ENCODE measurements at places on chromosomes 2 and 18.
A peak's percentile ranks its signal among the peaks of the same experiment; 100 is the strongest.

GRCh38 chr2:208939852-208940251 lies 484.0 kb upstream of the MAP2 start:
- DNase-seq, result no peak

- DNase-seq, result no peak
These were observed 37.4 kb downstream of the EPAS1 start for GRCh38 chr2:46334389-46335271.

DNA sequence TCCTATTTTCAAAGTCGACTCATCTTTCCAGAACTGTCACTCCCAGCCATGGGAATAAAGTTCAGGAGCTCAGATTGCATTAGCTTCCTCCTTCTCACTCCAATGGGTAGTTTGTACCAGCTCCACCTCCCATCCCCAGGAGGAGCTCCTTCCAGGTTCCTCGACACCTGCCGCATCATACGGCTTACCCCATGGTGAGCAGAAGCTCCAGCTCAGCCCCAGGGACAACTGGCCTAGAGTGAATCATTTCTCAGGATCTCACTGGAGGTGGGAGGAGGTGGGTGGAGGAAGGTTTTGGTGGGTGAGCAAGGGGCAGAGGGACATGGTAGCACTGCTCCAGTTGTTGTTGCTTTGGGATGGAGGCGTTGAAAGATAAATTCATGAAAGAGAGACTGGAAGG lies 196.3 kb upstream of the PKDCC start:
- no peak for DNase-seq

GRCh38 chr2:47119001-47119400 lies 36.1 kb downstream of the STPG4 start:
- DNase-seq, result no peak

- DNase-seq, result no peak
These were observed 425.3 kb downstream of the THSD7B start for GRCh38 chr2:137190411-137191195.

DNA sequence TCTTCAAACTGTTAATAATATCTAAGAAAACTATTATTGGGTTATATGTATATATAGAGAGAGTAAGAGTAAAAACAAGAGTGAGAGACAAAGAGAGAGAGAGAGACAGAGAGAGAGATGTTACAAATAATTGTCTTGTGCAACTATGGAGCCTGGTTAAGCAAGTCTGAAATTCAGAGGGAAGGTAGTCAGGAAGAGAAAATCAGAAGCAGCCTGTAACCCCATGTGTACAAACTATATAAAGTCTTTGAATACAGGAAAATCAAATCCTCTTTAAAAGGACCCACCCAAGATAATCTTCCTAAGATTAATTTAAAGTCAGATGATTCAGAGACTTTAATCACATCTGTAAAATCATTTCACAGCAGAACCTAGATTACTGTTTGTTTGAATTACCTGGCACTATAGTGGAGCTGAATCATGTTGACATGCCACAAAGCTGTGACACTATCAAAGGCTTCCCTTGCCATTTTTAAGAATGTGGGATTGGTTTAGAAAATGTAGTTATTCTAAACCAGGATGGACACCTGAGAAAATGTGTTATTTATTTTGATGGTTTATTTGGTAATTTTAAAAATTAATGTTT lies 301.7 kb upstream of the FSIP2 start:
- DNase-seq, result no peak

DNA sequence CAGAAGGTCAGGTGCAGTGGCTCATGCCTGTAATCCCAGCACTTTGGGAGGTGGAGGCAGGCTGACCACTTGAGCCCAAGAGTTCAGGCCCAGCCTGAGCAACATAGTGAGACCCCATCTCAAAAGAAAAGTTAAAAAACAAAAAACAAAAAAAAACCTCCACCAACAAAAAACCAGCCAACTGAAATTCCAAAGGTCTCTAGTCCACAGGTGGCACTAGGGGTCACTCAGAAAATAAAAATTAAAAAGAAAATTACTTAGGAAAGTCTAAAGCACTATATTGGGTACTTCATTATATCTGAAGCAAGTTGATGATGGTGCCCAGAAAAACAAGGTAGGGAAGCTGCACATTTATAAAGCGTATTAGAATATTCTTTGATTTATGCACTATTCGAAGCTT lies 26.9 kb downstream of the ANXA4 start:
- DNase-seq, result no peak

DNA sequence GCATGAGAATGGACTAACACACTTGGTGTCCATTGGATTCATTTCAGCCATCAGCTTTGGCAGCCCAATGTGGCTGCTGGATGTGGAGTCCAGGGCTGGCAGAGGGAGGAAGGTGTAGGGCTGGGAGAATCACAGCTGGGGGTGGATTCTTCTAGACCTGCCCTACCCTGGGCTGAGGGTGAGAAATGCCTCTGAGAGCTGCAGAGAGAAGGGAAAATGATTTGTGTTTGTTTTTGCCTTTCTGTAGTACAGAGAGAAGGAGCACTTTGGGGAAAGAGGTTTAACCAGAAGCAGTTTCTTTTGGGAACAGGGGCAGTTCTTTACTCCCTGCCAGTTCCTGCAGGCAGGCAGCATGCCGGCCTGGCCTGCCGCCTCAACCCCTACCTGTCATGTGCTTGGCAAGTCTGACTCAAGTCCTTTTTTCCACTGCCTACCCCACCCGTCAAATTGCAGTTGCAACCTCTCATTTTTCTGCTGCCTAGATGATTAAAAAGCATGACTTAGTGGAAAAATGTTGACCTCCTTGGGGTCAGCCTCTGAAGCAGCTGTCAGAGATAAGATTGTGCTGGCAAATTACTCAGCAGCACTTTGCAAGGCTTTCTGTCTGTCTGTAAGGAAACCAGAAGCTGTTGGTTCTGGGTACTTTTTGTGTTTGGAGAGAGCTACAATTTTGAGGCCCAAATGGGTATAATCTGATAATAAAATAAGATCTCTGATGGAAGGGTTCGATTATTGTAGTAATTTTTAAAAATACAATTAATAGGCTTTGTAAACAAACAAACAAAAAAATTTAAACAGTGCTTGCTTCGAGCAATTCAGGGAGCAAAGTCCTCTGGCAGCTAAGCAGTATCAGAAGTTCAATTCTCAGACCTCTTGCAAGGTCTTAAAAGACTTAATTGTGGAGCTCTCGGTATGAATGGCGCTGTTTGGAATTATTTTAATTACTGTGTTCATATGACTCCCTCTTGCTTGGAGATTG lies 21.7 kb downstream of the LBH start:
- DNase-seq, result no peak

GRCh38 chr2:199818754-199819153 lies 32.2 kb downstream of the FTCDNL1 start:
- no peak for DNase-seq

DNA sequence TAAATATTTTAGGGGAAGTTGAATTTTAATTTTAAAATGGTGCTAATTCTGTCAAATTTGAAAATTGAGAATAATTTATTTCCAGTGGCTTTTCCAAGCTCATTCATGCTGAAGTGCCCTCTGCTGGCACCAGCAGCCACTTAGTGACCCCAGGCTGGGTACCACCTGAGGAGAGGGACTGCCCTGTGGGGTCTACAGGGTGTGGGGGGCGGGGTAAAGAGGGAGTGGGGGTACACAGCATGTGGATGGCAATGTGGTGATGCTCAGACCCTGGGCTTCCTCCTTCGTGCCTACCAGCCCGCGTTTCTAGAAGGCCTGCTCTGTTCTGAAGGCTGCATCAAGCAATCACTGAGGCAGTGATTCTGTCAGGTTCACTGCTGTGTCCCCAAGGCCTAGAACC lies 45.1 kb upstream of the SCLY start:
- no peak for DNase-seq

DNA sequence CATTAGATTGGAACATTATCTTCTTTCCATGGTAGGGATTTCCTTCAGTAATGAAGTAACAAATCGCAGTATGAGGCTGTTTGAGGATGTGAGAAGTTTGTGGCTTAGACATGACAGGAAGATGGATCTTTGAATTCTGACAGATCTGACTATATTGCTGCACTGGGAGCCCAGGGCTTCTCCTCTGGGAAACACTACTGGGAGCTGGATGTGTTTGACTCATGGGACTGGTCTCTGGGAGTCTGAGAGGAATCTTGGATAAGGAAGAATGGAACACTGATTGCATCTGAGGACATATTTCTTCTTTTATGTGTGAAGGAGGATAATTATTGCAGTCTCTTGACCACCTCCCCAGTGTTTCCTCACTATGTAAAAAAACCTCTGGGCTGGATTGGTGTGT lies 77.2 kb upstream of the ST6GAL2 start:
- DNase-seq, result no peak

GRCh38 chr2:177717831-177718618 lies 325.5 kb downstream of the AGPS start:
- no peak for DNase-seq

DNA sequence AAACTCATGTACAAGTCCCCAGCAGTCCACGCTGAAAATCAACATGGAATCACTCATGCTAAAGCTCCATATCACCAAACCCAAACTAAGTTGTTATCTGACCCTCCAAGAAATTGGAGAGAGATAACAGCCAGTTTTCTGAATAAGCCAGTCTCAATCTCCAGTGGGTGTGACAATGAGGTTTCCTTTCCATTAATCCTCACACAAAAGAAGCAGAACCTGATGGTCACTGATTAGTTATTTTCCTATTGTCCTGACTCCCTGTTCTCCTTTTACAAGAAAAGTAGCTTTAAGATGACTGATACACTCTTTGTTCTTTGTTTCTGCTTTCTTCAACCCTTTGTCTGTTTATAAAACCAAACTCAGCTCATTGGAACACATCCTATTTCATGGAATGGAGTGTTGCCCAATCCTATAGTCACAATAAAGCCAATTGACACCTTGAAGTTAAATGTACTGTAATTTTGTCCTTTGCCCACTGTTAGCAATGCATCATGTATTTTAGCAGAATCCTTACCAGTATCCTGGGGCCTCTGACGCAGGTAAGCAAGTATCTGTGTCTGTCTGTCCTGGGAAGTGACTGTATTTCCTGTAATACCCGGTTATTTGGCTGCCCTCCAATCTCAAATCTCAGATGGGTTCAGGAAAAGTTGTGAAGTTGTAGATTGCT lies 30.6 kb upstream of the SH3RF3 start:
- no peak for DNase-seq

DNA sequence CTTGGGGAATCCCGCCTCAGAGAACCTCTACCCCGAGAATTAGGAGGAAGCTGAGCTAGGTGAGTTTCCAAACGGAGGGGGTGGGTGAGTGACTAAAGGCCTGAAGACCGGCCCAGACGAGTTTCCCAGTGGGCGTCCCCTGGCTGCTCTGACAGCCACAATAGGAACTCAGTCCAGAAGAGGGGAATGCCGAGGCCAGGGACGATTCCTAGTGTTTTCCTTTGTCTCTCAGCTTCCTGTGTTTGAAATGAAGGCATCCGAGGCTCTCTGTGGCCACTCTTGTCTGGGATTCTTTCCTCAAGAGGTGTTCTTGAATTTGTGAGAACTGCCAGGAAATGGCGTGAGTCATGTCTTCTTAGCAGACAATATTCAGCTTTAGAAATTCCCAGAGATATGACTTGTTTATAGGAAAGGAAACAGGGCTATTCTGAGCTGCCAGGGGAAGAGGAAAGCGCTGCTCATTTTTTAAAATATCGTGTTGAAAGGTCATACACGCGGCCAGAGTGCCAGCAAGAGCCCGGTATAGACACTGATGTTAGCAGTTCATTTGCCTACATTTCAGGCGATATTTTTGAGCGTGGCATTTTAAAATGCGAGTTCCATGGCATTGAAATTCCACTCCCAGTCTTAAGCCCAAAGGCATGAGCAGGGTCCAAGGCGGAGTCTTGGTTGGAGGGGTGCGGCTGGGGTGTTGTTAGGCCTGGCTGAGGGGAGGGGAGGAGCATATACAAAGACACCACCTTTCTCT lies 169.1 kb upstream of the KLF7 start:
- DNase-seq, result peak; percentile 79

DNA sequence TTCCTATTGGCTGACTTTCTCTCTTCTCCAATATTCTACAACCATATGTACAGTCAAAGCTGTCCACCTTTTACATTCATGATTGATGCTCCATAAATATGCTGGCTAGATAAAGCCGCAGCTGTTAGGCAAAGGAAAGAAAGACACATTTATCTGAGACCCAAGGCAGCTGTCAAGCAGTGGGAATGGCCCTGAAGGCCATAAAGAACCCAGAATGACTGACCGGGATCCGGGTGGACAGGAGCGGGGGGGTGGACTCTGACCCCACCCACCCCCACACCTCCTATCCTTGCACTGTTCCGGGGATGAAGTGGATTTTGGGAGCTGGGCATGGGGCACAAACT lies 116.4 kb downstream of the RTP5 start:
- DNase-seq, result no peak

GRCh38 chr18:37889963-37890362 lies 324.4 kb upstream of the CELF4 start:
- DNase-seq, result no peak

DNA sequence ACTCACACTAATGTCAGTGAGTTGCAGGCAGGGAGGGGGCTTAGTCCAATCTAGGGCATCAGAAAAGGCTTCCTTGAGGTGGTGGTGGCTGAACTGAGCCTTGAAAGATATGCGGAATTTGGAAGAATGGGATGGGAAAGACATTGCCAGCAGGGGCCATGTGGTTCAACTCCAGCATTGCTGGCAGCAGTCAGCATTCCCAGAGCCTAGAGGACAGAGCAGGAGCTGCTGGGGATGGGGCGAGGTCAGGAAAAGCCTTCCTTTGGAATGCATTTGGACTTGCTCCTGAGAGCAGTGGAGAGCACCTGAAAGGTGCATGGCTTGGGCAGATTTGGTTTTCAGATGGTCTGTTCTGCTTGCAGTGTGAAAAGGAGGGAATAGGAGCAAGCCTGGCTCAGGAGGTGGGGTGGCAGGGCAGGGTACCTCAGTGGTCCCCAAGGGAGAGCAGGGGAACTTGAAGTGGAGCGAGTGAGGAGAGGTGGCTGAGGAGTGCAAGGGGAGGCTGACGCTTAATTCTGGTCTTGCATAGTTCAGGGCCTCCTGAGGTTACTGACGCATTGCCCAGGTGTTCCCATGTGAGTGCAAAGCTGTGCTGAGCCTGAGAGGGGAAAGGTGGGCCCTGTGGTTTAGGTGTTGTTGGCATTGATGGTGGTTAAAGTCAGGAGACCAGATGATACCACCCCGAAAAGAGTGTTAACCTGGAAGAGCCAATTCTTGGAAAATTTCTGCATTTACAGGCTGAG lies 112.1 kb upstream of the MGAT5 start:
- DNase-seq, result no peak

DNA sequence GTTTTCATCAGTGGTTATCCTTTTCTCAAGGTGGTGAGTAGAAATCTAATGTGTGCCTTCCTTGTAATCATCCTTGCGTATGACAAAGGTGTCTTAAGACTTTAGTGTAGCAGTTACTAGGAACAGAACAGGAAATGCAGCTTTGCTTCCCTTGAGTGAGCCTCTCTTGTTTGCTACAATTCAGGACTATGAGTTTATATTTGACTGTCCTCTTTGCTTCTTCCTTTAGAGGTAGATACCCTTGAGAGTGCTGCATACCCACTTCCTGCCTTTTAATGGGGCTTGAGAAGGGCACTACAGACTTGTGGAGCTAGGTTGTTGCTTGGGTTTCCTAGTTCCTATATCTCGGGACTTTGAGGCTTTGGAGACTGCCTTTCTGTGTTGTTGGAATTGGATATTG lies 3.8 kb downstream of the KCNJ13 start:
- DNase-seq, result no peak

- DNase-seq, result no peak
These were observed 307.3 kb upstream of the CHAC2 start for GRCh38 chr2:53460347-53460746.

Data from left forelimb (tissue), 1 donor.